ENCODE measurements at places on chromosomes 3 and 15.

DNA sequence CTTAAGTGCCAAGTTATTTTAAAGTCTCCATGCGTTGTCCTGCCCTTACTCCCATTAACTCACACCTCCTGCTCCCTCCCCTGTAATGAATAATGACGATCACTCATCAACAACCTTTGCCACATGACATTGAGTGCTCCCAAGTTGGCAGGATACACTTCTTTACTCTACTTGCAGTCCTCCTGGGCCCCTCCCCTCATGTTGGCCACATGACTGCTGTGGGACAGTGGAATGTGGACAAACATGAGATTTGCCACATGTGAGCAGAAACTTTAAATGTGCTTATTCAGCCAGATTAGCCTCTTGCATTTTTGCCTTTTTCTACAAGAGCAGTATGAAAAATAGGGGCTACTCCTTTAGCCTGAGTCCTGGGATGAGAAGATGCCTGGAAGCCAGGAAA lies 167.9 kb downstream of the DCLK3 start:
- no peak for DNase-seq

DNA sequence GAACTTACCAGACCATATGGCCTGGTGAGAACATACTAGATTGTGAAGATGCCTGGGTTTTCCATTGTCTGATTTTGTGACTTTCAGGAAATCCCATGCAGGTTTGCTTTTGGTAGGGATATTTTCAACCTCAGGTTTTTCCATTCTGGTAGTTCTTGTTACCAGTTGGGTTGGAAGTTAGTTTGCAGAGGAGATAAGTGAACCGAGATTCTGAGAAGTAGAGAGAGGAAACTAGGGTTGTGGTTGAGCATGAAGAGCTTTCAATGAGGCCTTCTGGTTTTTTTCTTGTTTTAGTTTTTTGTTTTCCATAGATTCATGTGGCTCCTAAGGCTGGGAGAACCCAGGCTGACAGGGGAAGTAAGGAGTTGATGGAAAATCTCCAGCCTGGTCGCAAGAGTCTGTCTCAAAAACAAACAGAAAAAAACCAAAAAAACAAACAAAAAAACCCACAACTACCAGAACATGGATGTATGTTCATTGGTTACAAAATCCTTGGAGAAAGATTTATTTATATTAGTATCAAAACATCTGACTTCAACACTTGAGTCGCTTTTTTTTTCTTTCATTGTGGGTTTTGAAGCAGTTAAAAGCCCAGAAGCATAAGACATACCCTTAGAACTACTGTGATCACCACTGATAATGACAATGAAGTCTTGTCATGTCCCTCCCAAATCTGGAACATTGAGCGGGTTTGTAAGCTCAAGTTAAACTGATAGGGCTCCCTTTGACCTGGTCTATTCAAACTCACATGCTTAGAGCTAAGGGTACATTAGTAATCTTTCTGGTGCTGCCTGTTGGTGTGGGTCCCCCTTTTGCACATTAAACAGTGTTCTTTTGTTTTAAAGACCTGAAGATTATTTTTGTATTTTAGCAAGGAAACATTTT lies 3.2 kb downstream of the GPR171 start:
- DNase-seq = no peak

GRCh38 chr15:48149858-48150257 lies 28.2 kb downstream of the MYEF2 start:
- no peak for DNase-seq

DNA sequence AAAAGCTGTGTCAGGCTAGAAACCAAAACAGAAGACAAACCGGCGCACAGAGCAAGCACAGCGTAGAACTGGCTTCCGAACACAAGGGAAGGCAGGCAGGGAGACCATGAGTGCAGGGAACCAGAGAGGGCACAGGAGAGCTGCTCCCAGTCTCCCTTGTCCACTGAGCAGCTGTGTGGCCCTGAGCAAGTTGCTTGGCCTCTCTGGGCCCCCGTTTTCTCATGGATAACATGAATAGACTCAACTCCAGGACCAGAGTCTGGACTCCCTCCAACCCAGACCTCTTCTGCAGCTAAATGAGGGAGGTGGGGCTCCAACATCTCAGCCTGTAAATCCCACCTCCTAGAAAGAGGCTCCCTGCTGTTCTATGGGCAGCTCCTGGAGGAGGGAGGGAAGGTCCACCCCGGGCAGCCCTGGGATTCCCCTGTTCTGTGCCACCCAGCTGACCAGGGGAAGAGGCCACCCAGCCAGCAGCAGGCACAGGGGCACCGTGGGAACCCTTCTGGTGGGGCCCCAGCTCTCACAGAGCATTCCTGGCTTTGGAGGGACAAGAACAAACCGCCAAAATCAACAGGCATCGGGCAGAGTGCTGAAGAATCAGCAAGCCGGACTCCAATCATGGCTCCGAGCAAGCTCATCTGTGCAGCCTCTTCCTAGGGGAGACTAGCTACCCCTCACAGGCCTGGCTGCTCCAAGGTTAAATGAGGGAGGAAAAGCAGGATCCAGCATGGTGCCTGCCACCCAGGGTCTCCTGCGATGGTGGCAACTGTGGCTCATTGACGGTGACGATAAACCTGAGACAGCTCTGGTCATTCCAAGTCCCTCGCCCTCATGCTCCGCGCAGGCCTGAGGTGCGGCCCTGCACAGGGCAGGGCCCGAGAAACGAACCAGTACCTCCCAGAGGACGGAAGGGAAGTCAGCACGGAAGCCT lies 15.1 kb downstream of the XXYLT1 start:
- DNase-seq = no peak

DNA sequence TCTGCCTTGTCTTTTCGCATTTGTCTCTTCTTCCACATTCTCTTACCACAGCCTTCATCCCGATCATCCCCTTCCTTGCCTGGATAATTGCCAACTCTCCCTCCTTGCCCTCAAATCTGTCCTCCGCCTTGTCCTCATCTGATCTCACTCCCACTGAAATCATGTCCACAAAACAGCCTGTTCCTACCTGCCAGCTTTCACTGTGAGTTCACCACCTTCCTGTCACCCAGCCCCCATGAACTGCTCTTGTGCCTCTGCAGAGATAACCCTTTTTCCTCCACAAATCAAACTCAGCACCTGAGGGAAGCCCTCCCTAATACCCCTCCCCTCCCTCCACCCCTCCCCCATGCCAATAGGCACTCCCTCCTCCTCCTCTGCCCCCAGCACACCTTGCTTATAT lies 4.8 kb upstream of the ADCY5 start:
- no peak for DNase-seq

DNA sequence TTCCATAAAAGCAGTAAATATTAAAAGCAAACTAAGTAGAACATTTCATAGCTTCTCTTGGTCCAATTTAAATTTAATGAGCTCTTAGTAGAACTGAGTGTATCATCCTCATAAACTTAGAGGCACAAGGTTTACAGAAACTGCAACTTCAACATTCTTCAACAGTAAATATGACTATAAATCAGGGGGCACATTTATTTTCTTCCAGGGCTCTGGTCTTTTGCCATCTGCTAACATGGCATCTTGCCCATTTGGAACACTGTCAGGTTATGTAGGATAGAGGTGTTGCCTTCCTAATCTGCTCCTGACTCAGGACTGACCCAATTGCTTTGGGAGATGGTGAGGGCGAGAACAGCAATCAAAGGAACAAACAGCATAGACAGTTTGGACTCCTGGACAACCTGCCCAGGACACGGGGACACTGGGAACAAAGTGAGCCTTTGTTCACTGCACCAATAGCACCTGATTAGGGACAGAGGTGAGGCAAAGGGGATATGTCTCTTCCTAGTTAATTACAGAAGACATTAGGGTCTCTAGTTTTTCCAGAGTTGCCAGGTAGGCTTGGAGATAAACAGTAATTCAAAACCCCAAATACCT lies 610.2 kb upstream of the ROBO2 start:
- DNase-seq = no peak

GRCh38 chr3:151256749-151257148 lies 21.6 kb downstream of the P2RY14 start:
- no peak for DNase-seq

- no peak for DNase-seq
These were observed 17.8 kb upstream of the CMTM7 start for GRCh38 chr3:32373844-32374243.

- no peak for DNase-seq
These were observed 273.5 kb downstream of the FAM43A start for GRCh38 chr3:194959217-194959616.

- no peak for DNase-seq
These were observed 47.6 kb upstream of the SPATA12 start for GRCh38 chr3:57012847-57013246.

- no peak for DNase-seq
These were observed 262.9 kb downstream of the ZMAT3 start for GRCh38 chr3:178808748-178809147.

DNA sequence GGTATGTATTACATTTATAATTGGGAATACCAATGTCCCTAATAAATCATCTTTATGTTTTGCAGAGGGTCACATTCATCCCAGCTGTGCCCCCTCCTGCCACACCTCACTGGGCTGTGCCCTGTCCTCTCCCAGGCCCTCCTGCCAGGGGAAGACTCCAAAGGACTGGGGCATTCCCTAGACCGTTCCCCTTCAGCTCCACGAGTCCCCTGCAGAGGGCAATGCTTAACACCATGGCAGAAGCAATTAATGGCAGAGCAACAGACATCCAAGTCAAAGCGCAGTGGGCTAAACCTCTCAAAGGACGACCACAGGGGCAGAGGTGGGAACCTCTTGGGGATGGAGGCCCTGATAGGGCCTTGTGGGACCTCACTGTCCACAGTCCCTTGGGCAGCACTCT lies 71.3 kb upstream of the SEC13 start:
- DNase-seq = no peak

DNA sequence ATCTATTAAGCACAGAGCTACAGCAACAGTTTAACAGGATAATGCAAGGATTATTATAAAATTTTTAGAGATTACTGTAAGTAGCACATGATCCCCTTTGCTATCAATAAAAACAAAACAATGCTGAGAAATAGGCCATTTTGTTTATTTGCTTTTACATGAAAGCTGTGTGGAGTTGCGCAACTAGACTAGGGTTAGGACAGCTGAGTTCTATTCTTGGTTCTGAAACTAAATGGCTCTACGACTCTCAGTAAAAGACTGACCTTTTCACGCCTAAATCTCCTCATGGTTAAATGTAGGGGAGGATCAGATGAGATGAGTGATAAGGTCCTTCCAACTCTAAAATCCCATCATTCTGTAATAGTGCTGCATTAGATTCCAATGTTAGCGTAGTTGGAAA lies 25.0 kb downstream of the KCNMB2 start:
- no peak for DNase-seq

Data from HCT116 (cell line).